ENCODE measurements at places on chromosomes 1 and 21.

GRCh38 chr1:54818461-54819194 is 17.5 kb upstream of the TTC22 start:
- no peaks in the 10 kb centered on the region for H3K4me1 ChIP-seq
- no peak overlapping the region for H3K27ac ChIP-seq
- H3K36me3 ChIP-seq, result no peaks in the 10 kb centered on the region
- H3K4me3 ChIP-seq, result no peak overlapping the region
- no peak for DNase-seq

DNA sequence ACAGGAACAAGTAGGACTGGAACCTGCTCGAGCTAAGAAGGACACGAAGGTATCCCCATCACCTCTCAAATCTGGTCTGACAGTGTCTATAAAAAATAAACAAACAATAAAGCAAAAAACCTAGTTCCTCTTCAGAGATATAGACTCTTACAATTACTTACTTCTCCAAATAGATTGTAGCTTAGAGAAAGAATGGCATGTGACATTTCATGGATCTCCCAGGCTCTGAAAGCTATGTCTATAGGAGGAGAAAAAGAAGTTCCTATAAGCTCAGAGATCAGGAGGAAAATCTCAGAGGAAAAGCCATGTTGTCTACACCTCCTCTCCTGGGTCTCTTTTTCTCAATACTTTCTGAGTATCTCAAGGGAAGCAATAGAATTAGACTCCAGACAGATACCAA is 12.3 kb upstream of the OR10J5 start:
- no peaks in the 10 kb centered on the region for H3K36me3 ChIP-seq
- no peaks in the 10 kb centered on the region for H3K4me1 ChIP-seq
- no peak overlapping the region for H3K4me3 ChIP-seq

DNA sequence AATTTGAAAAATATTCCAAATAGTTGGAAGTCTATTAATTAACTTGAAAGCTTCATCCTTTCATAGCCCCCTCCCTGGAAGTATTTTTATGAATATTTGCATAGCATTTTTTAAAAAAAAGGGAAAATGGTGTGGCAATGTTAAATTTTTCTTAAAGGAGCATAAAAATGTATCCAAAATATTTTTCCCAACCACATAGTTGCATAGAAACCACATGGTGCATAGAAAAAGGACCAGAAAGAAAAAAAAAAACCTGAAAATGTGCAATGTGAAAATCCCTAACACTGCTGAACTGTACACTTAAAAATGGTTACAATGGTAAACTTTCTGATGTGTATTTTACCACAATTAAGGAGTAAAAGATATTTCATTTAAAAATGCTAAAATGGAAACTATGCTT is 8.0 kb downstream of the C1orf167 start:
- no peaks in the 10 kb centered on the region for H3K4me1 ChIP-seq
- H3K27me3 ChIP-seq, result no peaks in the 10 kb centered on the region
- no peak overlapping the region for H3K4me3 ChIP-seq
- H3K36me3 ChIP-seq, result no peaks in the 10 kb centered on the region

DNA sequence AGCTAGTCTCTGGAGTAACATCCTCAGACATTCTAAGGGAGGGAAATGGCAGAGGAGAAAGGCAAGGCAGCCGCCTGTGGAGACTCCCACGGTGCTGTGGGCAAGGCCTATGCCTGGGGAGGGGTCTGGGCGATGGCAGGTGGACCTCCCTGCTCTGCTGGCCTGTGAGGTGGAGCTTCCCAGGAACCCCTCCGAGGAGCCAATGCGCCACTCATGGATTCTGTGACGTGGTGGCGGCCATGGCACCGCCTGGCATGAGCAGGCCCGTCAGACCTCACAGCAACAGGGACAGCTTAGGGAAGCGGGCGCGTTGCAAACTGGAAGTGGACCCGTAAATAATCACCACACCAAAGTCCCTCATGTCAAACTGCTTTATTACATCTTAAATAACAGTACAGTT is 6.7 kb upstream of the NADK start:
- H3K27ac ChIP-seq, result no peak overlapping the region
- H3K27me3 ChIP-seq, result no peaks in the 10 kb centered on the region
- H3K4me3 ChIP-seq, result no peak overlapping the region

GRCh38 chr1:31923901-31924535 is 14.2 kb downstream of the PTP4A2 start:
- H3K36me3 ChIP-seq, result peaks cover 4% of the 10 kb centered on the region
- peaks cover 59% of the 10 kb centered on the region for H3K4me1 ChIP-seq
- no peak overlapping the region for H3K4me3 ChIP-seq

All from CD4-positive, alpha-beta T cell (primary cell).